ENCODE measurements at places on chromosomes 6 and 20. TPM values are rescaled to one million over a fixed set of nuclear protein-coding genes. Genes with fewer than 3 reads are reported as not detected.

Gene SEL1L2
- total RNA-seq: not detected

- no peak for DNase-seq
Measured at GRCh38 chr6:44267252-44267651, 1.9 kb upstream of the NFKBIE start.

Gene SLC9A8
- total RNA-seq: 26.9 TPM

Gene NKX2-2
- 1.8 TPM for total RNA-seq

Gene DOK5
- total RNA-seq: 0.29 TPM

- DNase-seq: no peak
Measured at GRCh38 chr6:135044639-135045038, 10.0 kb downstream of the HBS1L start.

Data from mucosa of descending colon (tissue), 3 donors.